ENCODE measurements at places on chromosomes 1 and 21. TPM values are rescaled to one million over a fixed set of nuclear protein-coding genes. Genes with fewer than 3 reads are reported as not detected.

- DNase-seq: no peak
These were observed 41.4 kb upstream of the NFASC start for GRCh38 chr1:204829133-204829825.

LRRC38 gene
- 0.13 TPM for total RNA-seq

SDC3 gene
- 58.0 TPM for total RNA-seq

DNA sequence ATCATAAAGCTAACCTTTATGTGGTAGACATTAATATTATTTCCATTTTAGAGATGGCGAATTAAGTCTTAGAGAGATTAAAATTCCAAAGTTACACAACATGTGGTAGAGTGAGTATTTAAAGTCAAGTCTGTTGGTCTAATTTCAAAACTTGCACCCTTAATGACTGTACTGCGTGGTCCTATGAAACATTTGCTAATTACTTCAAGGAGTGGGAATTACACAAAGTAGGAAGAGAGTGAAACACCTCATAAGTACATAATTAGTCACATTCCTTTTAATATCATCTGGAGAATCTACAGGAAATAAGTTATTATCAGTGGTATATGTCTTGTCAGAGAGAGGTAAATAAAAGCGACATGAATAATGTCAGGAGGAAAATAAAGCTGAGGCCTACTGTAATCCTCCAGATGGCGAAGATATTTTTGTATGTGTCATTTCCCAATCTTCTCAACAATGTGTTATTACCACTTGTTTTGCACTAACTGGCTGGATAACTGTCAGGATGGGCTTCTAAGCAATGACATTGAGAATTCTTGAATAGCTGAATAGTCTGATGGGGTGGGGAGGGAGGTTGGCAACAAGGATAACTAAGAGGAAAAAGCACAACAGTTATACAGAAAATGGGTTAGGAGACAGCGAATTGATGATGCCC, 95.5 kb downstream of the TNFSF18 start:
- peak; percentile 86 for DNase-seq

SLC16A1 gene
- total RNA-seq: 51.2 TPM
